ENCODE measurements at places on chromosomes 5 and 9. TPM values are rescaled to one million over a fixed set of nuclear protein-coding genes. Genes with fewer than 3 reads are reported as not detected.
A peak's percentile ranks its signal among the peaks of the same experiment; 100 is the strongest.

EQTN gene
- total RNA-seq: not detected

- H3K27ac ChIP-seq: no peak overlapping the region
- H3K4me3 ChIP-seq: no peak overlapping the region
- no peaks in the 10 kb centered on the region for H3K27me3 ChIP-seq
- no peak for DNase-seq
- no peaks in the 10 kb centered on the region for H3K4me1 ChIP-seq
Observed at GRCh38 chr5:158756871-158757270, 342.8 kb downstream of the EBF1 start.

HTR4 gene
- 0.51 TPM for total RNA-seq

ADRB2 gene
- total RNA-seq: 7.5 TPM

CMYA5 gene
- 3,497 TPM for total RNA-seq

- H3K27me3 ChIP-seq: peaks cover 5% of the 10 kb centered on the region
- H3K4me3 ChIP-seq: no peak overlapping the region
- DNase-seq: no peak
- H3K27ac ChIP-seq: no peak overlapping the region
Observed at GRCh38 chr5:82570-82969, 9.4 kb upstream of the PLEKHG4B start.

DNA sequence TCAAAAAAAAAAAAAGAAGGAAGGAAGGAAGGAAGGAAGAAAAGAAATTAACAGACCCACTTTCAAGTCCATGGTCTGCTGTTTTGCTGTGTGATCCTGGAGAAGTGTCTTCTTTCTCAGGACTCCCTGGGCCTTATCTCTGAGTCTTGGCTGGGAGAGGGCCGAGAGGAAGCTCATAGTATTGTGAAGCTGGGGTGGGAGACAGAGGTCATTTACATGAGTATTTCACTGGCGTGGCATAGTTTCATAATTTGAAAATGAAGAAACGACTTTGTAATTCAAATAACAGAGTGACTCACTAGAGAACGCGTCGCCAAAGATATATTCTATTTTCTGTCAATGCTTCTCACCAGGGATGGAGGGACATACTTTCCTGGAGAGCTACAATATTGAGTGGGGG, 2.4 kb upstream of the C9orf50 start:
- H3K36me3 ChIP-seq: no peaks in the 10 kb centered on the region
- H3K4me1 ChIP-seq: peaks cover 20% of the 10 kb centered on the region
- H3K27me3 ChIP-seq: peaks cover 27% of the 10 kb centered on the region
- no peak overlapping the region for H3K27ac ChIP-seq
- DNase-seq: no peak

ANKRD18A gene
- not detected for total RNA-seq

WDR55 gene
- total RNA-seq: 18.7 TPM

DNA sequence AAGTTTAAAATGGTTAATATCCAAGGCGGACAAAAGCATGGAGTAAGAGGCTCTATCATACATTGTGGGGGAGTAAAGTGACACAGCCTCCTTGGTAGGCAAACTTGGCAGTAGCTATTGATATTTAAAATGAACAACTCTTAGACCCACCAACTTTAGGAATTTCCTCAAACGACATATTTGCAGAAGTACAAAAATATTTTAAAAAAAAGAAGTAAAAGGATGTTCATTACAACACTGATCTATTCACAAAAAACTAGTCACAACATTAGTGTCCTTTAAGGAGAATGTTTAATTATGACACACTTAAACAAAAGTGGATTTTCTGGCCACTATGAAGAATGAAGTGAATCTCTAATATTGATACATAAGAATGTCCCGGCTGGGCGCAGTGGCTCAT, 1.7 kb downstream of the ALG2 start:
- peak overlapping the region; percentile 88 for H3K27ac ChIP-seq
- peak overlapping the region; percentile 91 for H3K4me3 ChIP-seq
- DNase-seq: no peak
- peaks cover 59% of the 10 kb centered on the region for H3K4me1 ChIP-seq
- no peaks in the 10 kb centered on the region for H3K27me3 ChIP-seq
- H3K36me3 ChIP-seq: no peaks in the 10 kb centered on the region

CSNK1G3 gene
- total RNA-seq: 14.6 TPM

BTNL3 gene
- total RNA-seq: 0.17 TPM

- no peak for DNase-seq
- no peaks in the 10 kb centered on the region for H3K4me1 ChIP-seq
- no peak overlapping the region for H3K27ac ChIP-seq
- H3K4me3 ChIP-seq: no peak overlapping the region
- no peaks in the 10 kb centered on the region for H3K36me3 ChIP-seq
- no peaks in the 10 kb centered on the region for H3K27me3 ChIP-seq
Observed at GRCh38 chr9:100534401-100534800, 43.5 kb upstream of the CAVIN4 start.

Data from gastrocnemius medialis (tissue), 4 donors.